ENCODE measurements at places on chromosomes 6 and 20.
A peak's percentile ranks its signal among the peaks of the same experiment; 100 is the strongest.

DNA sequence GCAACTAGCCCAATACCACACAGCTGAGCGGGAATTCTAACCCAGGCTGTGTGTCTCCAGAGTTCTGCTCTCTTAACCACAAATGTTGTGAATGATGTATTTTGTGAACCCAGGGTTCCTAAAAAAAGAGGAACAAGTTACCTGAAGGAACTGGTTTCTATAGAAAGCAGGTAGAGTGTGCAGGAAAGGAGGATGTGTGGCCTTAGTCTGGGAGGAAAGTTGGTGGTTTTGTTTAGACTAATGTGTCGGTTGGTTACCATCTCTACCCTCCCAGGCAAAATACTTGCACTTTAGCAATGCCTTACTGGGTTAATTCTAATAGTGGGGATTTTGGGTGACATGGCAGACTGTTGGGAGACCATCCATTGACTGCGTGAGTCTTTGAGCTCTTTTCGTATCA is 143.3 kb downstream of the SCP2D1 start:
- DNase-seq = no peak

- DNase-seq = no peak
These were observed 34.1 kb downstream of the DACT2 start for GRCh38 chr6:168285456-168285855.

GRCh38 chr6:108437821-108438220 is 122.9 kb upstream of the FOXO3 start:
- DNase-seq = no peak

DNA sequence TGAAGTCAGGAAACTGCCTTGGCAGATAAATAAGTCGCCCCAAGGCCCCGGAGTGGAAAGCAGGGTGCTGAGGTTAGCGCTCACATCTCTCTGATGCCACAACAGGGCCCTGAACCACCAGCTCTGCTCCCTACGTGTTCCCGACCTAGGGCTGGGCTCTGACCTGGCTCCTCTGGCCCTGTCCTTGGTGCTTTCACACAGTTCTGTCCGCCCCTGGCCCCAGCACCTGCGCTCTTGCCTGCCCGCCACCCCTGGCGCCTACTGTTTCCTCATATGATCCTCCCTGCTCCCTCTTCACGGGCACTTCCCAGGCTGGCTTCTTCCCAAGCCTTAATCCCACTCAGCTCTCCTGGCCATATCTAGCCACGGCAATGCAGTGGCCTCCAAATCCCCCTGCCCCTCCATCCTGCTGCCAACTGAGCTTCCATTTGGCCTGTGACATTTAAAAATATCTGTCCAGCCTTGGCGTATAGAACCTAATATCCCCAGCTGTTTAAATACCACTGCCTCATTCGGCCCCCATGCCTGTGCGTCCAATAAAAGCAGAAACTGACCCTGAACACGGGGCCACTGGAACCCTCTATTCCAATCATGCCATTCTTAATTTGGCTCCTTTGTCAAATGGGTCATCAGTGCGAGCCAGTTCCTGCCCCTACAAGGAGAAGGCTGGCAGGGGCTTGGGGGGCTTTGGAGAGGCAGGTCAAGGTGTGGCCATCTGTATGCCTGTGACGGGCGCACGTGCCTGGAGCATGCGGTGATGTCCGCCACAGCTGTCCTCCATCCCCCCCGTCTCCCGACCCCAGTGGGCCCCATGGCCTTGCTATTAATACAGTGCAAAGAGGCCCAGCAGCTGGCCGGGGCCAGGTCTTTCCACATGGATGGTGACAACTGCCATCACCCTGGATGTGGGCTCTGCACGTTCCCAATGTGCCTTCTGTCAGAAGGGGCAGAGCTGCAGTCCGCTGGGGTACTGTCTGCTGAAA is 27.7 kb downstream of the GNAS-AS1 start:
- no peak for DNase-seq

DNA sequence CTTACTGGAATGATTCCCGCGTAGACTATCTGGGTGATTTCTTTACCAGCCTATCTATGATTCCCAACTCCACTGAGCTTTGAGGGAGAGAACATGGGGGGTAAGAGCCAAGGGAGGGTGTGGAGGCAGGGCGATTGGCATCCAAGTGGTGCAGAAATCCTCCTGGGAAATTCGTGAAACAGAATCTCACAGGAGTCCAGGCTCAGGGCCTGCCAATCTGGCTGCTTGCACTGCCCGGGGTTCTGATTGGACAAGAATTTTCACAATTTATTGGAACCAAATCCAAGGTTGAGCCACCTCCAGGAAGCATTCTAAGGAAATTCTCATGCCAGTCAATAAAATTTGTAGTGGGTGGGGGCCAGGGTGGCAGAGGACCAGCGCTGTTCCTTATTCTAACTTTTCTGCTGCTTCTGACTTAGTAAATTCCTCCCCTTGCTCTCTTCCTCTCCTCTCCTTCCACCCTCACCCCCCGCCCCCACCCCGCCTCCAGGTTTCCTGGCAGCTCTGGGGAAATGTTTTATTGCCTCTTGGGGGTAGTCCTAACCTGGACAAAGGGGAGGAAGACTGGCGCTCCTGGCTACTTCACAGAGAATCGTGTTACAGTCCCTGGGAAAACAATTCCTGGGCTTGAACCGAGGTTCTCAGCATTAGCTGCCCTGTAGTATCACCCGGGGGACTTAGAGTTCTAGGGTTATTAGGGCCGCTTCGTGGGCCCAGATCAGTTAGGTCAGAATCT is 3.1 kb downstream of the BMP6 start:
- no peak for DNase-seq

GRCh38 chr6:122798099-122798641 is 9.1 kb downstream of the SMPDL3A start:
- DNase-seq = no peak

GRCh38 chr6:134060491-134061106 is 8.2 kb upstream of the SLC2A12 start:
- DNase-seq = no peak

GRCh38 chr6:147633191-147633590 is 124.7 kb downstream of the SAMD5 start:
- no peak for DNase-seq

DNA sequence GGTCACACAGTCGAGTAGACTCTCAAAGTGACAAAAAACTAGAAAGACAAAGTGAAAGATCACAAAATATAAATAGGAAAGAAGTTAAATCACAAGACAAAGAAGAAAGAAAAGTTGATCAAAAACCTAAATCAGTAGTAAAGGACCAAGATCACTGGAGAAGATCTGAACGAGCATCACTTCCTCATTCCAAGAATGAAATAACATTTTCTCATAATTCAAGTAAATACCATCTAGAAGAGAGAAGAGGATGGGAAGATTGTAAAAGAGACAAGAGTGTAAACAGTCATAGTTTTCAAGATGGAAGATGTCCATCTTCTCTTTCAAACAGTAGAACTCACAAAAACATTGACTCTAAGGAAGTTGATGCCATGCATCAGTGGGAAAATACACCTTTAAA is 31.6 kb upstream of the GJA10 start:
- DNase-seq = no peak

GRCh38 chr6:99613409-99613704 is 6.7 kb downstream of the PRDM13 start:
- DNase-seq = peak; percentile 66

DNA sequence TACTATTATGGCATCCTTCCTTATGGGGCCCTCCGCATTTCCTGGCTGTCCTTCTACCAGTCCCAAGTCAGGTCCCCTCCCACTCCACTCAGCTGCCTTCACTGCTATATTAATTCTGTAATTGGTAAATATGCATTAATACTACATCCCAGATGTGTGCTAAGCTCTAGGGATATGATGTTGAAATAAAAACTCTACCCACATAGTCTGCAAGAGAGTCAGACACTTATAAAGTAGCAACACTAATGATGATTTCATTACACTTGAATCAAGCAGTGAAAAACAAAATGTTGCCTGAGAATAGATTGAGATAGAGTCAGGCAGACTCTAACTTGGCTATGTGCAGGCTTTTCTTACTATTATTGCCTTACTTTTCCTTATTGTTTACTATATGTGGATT is 62.4 kb downstream of the AIG1 start:
- no peak for DNase-seq

DNA sequence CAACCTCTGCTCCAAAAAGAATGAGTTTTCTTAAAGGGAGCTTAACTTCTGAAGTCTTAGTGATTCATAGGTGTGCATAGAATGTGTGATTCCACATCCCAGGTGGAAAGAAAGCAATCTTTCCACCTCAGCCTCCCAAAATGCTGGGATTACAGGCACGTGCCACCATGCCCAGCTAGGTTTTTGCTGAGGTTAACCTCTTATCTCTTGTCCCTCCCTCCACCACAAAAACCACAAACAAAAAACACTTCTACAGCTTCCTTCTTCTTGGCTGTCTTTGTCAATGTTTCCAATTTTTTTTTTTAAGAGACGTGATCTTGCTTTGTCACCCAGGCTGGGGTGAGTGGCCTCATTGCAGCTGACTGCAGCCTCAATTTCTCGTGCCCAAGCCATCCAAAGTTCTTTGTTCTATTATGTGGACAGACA is 8.1 kb upstream of the CSE1L start:
- no peak for DNase-seq

- DNase-seq = no peak
These were observed 57.2 kb upstream of the MTRF1L start for GRCh38 chr6:153059757-153060156.

DNA sequence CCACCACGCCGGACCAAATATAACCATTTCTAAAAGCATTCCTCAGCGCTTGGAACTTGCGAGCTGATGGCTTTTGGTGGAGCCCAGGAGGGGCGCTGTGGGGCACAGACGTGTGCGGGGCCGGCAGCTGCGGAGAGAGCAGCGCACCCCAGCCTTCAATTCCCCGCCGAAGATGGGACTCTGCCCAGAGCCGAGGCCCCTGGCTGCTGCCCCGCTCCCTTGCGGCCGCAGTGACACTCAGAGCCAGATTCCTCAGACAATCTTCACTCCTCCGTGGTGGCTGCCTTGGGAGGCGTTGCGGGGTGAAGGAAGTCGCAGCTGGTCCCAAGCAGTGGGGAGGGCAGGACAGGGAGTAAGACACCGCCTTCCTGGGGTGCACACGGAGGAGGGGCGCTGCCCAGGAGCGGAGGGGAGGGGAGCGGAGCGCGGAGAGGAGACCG is 87.7 kb downstream of the TMEM242 start:
- peak; percentile 53 for DNase-seq

DNA sequence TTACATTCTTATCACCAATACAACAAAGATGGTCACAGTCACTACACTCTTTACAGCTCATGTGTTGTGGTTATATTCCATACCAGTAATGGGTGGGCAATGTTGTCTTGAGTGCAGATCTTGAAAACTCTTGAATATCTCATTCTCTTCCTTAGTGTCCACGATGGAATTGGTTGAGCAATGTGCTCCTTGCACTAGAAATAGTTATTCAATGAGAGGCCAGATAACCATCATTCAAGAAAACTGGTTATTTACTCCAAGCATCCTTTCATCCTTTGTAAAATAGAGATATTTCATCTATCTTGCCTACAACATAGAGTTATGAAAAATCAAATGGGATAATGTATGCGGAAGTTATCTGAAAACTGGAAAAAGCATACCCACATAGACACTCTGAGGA is 215.9 kb downstream of the ARHGAP18 start:
- DNase-seq = no peak

DNA sequence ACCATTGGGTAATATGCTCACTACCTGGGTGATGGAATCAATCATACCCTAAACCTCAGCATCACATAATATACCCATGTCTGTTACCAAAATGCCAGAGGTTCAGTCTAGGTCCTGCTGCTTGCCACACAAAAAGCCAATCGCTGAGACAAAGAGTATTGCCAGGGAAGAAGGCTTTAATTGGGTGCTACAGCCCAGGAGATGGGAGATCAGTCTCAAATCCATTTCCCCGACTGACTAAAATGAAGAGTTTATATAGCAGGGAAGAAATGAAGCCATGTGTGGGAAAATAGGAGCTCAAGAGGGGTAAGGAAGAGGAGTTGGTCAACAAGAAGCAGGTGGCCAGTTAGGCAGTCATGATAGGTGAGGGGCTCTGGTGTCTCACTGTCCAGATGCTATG is 149.6 kb downstream of the QRSL1 start:
- no peak for DNase-seq

- no peak for DNase-seq
These were observed 56.1 kb upstream of the THEMIS start for GRCh38 chr6:127956956-127957355.

DNA sequence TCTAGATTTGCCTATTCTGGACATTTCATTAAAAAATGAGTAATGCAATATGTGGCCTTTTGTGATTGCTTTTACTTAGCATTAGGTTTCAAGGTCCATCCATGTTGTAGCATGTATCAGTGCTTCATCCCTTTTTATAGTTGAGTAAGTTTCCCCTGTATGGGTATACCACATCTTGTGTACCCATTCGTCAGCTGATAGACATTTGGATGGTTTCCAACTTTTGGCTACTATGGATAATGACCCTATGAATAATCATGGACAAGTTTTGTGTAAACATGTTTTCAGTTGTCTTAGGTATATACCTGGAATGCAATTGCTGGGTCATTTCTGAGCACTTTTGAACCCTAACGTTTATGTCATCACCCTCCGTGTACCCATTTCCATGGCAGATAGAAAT is 15.4 kb downstream of the METTL24 start:
- DNase-seq = no peak

DNA sequence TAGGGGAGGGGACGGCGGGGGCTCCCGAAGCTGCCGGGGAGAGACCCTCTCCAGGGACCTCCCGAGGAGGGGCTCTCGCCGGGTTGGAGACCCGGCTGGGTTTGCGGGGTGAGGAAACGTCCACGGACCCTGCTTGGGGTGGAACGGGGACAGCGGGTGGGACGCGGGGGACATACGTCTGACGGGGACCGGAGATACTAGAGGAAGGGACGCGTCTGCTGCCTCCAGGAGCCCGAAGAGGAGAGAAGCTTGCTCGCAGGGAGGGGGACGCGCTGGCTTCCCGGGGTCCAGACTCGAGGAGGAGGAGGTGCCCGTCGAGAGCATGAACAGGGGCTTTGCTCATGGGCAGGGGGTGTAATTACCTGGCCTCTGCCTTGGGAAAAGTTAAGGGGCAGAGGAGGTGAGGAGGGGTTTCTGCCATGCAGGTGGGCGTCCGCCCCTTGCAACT is 593 bp downstream of the DNMT3B start:
- peak; percentile 50 for DNase-seq

- no peak for DNase-seq
These were observed 112.9 kb downstream of the JARID2 start for GRCh38 chr6:15358579-15359327.

DNA sequence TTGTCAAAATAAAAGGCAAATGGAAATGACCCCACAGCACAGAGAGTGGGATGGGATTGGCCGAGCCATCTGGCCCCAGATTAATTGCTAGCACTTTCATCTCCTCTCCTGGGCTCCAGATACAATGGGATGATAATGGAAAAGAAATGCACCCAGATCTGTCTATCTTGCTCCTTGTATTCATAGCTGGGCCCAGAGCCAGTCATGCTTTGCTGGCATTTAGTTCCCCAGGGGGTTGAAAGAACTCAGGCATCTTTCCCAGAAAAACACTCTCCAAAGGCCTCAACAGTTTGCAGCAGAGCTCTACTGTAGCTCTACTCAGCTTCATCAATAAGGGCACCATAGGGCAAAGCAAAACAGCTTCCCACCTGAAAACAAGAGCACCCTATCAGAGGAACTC is 116.0 kb upstream of the FOXA2 start:
- no peak for DNase-seq
